ENCODE measurements at places on chromosomes 5 and 9.
A peak's percentile ranks its signal among the peaks of the same experiment; 100 is the strongest.

DNA sequence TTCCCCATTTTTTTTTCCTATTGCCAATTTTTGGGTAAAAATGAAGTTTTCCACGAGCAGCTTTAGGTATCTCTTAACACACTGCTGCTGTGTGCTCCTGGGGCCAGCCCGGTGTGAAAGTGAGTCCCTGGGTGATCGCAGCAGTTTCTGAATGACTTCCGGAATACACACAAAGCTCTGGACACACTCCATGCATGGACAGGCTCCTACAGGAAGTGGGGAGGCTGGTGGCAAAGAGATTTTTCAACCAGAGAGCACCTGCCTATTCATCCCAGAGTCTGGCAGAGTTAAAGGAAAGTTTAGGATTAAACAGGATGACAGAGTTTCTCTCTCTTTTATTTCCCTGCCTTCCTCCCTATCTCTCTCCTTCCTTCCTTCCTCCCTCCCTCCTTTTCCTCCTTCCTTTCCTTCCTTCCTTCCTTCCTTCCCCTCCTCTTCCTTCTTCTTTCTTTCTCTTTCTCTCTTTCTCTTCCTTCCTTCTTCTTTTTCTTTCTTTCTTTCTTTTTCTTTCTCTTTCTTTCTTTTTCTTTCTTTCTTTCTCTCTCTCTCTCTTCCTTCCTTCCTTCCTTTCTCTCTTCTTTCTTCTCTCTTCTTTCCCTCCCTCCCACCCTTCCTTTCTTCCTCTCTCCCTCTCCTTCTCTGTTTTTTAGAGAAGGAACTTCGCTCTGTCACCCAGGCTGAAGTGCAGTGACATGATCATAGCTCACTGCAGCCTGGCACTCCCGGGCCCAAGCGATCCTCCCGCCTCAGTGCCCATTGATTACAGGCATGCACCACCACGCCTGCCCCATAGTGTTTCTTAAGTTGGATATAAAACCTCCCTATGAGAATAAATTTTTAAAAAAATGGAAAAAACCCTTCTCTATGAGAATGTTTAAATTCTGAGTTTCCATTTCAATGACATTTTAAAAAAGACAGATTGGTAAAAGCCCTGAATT lies 38.7 kb upstream of the UBTD2 start:
- no peak for DNase-seq

GRCh38 chr5:31459594-31459993 lies 72.3 kb downstream of the DROSHA start:
- no peak for DNase-seq

- no peak for DNase-seq
Measured at GRCh38 chr5:34791761-34792244, 47.2 kb upstream of the TTC23L start.

DNA sequence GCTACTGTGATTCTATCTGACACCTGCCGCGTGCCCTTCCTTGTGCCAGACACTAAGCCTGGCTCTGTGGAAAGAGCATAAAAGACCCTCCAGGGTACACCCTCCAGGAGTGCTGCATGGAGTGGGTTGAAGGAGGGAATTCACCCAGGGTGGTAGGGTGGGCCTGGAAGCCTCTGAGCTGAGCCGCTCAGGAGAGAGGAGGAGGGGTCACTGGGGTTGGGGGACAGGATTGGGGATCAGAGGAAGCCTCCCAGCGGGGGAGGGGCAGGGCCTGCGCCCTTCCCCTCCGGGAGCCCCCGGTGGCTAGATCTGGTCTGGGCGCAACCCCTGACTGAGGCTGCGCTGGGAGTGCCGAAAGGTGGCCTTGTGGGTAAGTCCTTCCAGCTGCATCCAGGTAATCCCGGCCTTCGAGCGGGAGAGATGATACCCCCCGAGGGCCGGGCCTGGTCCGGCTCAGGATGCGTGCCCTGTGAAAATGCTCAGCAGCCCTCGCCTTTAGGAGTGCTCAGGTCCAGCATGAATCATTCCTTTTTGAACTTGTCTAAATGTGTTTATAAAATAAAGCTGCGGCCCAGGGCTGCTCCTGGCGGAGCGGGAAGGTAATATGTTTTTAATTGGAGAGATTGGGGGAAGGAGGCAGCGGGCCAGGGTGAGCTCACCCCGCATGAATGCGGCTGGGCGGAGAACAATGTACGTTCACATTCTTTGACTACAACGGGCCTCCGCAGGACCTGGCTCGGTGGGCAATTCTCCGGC lies 118.1 kb upstream of the SMIM23 start:
- peak; percentile 57 for DNase-seq

DNA sequence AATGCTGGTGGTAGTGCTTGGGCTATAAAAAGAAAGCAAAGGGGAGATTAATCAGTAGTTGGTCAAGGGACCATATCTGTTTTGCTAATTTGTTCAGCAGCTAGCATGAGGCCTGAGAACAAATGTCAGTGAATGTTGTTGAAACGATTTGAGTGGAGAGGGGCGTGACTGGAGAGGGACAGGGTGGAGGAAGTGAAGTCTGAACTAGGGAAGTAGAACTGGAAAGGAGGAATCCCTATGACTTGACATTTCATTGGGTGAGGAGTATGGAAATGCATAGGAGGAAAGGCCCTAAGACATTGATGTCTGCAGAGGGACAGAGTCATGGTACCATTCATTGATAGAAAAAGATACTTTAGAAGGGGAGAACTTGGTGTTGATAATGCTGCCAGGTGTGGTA lies 19.7 kb downstream of the TLE4 start:
- DNase-seq: no peak

- no peak for DNase-seq
Measured at GRCh38 chr9:135359764-135360163, 119.8 kb upstream of the PPP1R26 start.

DNA sequence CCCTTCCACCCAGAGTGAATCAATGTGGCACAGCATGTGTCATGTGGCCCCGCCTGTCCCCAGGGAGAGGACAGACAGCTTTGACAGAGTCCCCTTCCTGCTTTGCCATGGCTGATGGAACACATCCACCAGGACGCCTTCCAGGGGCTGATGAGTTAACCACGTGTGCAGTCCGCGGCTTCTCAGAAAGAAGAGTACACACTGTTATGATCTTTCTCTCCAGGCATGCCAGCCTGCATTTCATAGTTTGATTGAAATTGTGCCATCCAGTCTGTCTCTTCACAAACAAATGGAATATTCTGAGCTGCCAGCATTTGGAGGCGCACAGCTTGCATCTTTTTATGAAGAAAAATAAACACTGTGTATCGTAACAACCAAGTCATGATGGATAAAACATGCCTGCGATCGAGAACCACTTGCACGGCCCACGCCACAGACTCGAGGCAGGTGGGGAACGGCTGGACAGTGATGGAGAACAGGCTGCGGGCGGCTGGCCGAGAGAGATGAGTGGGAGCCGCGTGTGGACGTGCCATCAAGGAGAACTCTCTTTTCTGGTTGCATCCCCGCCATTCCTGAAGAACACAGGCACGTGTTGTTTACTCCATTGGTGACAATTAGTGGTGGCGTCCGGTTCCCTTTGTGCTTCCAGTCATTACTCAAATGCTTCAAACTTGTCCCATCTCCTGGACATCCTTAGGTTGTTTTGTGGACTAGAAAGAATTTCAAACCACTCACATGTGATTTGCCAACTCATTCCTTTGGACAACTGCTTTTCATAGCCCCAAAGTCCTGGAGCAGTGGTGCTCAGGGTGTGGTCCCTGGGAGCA lies 220.2 kb downstream of the AGTPBP1 start:
- no peak for DNase-seq

- peak; percentile 70 for DNase-seq
Measured at GRCh38 chr5:36606428-36607113, at the start of gene SLC1A3. Gene SLC1A3, plus strand, starts transcription at chr5:36606606. Its CDS starts 1,818 bp downstream, at chr5:36608424.

Measured in Calu3 (cell line).